Activated CD8-positive, alpha-beta memory T cell treated with anti-CD3 and anti-CD28 coated beads for 48 hours (primary cell): ENCODE measurements at places on chromosomes 11 and 22.

GRCh38 chr22:41442240-41442792 lies 4.3 kb downstream of the TOB2 start:
- no peak for DNase-seq

GRCh38 chr22:40826984-40827741 lies 8.0 kb upstream of the SLC25A17 start:
- DNase-seq: no peak

- no peak for DNase-seq
Observed at GRCh38 chr22:29710922-29711593, 8.7 kb upstream of the CABP7 start.

DNA sequence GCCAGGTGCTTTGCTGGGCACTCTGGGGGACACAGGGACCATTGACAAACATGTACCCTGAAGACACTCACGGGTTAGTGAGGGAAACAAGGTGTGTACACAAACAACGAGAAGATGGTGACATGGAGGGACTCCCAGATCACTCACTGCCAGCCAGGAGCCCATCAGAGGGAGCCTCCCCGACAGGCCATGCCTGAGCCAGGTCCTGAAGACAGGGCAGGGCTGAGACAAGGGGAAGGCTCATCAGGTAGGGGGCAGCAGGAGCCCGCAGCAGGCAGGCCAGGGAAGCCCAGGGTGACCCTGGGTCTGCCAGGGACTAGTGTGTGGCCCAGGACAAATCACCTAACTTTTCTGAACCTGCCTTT lies 127.9 kb downstream of the BUD13 start:
- no peak for DNase-seq

- no peak for DNase-seq
Observed at GRCh38 chr11:12981676-12982522, 27.2 kb upstream of the RASSF10 start.

- no peak for DNase-seq
Observed at GRCh38 chr11:130209128-130209932, 49.7 kb downstream of the ST14 start.
